Pericardium fibroblast (primary cell): ENCODE measurements at places on chromosomes 2 and 18. TPM values are rescaled to one million over a fixed set of nuclear protein-coding genes. Genes with fewer than 3 reads are reported as not detected.

Gene DRC1
- total RNA-seq, result not detected in 2 replicates

Gene QPCT
- 2.8 and 9.0 TPM in 2 replicates for total RNA-seq

Gene ESPNL
- 1.8 and 5.0 TPM in 2 replicates for total RNA-seq

Gene STAT4
- 0.47 and 4.0 TPM in 2 replicates for total RNA-seq

Gene OSBPL6
- total RNA-seq, result 5.7 and 7.7 TPM in 2 replicates

Gene FER1L5
- under 0.01 TPM in 1 of 2 replicates, not detected in the other for total RNA-seq

Gene CPO
- not detected in 2 replicates for total RNA-seq

Gene MTCL1
- total RNA-seq, result 12.5 and 18.2 TPM in 2 replicates

Gene PECR
- total RNA-seq, result 3.3 and 4.9 TPM in 2 replicates

Gene MYOM1
- total RNA-seq, result 1.4 and 3.0 TPM in 2 replicates

Gene NAT8
- total RNA-seq, result not detected in 2 replicates
